ENCODE measurements at places on chromosomes 3 and 15. TPM values are rescaled to one million over a fixed set of nuclear protein-coding genes. Genes with fewer than 3 reads are reported as not detected.

CRELD1 gene
- total RNA-seq, result 20.6 TPM

MNS1 gene
- total RNA-seq, result 1.5 TPM

LMAN1L gene
- total RNA-seq, result not detected

GP9 gene
- not detected for total RNA-seq

IL5RA gene
- total RNA-seq, result not detected

DAPK2 gene
- total RNA-seq, result 5.8 TPM
